IPS DF 19.7 (cell line): ENCODE measurements at places on chromosomes 6 and 20.

DNA sequence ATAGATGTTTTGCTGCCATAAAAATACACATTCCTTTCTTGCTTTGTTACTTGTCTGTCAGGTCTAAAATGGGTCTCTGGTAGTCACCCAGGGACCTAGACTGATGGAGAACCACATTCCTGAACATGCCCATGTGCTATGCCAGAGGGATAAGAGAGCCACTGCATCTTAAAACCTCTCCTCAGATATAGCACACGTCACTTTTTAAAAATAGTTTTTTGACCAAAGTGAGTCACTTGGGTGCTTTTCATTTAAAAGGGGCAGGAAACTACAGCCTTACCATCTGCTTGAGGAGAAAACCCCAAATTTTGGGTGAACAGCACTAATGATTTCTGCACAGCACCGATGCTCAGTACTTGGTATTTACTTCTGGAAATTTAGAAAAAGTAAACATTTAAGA is 197.8 kb downstream of the OGFRL1 start:
- DNase-seq, result no peak

DNA sequence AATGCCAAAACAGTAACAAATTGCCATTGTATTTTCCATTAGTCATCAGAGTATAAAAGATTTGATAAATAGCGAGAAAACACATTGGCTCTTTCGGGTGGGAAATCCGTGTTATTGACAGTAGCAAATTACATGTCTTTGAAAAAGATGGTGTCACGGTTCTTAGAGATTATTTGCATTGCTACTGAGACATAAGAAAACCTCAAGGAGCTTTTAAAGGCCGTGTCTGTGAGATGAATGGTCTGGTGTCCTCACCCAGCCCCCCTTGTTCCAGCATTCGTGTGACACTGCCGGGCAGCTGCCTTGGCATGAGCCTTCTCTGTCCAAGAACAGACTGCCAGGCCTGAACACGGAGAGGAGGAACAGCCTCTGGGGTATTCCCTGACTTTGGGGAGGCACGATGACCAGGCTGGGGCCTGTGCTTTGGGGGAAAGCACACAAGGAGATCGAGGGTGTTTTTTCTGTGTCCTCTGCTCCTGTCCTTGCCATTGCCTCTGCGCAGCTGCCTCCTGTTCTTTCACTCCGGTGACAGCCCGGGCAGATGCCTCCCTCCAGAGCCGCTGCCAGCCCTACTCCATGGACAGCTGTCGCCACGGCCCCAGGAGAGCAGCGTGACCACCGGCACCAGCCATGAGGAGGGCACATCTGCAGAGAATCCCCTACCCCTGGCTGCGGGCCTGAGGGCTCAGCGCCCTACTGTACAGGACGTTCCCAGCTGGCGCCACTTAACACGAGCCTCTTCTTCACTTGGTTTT is 167.7 kb upstream of the CDYL start:
- no peak for DNase-seq

- no peak for DNase-seq
Measured at GRCh38 chr6:125124049-125124669, 29.4 kb upstream of the TPD52L1 start.

DNA sequence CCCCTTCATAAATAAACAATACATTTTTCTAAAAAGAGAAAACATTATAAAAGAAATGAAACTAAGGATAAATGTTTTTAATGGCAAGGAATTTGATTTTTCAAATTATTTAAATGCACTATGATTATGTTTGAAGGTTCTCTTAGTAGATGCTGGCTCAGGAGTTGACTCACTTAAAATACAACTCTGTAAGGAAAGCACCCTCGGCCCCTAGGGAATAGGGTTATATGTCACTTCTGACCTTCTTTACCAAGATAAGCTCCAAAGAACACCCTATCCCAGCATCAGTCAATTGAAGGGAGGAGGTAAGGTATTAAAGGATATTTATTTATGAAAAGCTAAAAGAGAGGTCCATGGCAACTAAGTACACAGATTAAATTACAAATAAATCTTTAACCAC is 6.8 kb downstream of the SNAP91 start:
- no peak for DNase-seq

DNA sequence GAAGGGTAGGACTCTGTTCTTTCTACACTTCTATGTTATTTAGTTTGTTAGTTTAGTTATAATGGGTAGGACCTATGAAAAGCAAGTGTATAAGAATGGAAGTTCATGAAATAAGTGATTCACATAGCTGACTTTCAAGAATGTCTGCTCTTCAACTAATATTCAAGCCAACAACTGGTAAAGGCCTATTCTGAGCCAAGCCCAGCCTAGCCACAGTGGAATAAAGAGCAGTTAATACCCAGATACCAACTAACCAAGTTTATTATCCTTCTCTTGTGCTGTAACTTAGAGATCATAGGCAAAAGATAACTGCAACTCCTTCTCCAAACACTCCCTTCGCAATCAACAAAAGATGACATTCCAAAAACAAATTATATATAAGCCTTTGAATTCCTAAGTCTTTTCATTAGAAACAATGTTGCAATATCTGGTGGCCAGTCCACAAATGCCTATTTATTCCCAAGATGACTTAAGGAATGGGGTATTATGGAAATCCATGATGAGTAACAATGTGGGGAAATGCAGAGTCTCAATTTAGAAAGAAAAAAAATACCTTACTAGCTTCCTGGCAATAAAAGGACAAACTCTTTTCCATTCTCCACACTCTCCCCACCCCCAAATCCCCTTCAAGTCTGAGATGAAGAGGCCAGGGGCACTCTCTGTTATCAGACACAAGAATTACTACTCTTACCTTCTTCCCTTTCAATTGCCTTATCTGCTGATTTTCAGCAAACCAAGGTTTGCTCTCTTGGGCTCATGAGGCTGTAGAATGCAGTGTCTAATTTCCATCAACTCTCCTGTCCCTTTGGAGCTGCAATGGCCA is 27.4 kb downstream of the BTBD9 start:
- no peak for DNase-seq

GRCh38 chr6:136403110-136403980 is 113.7 kb upstream of the BCLAF1 start:
- no peak for DNase-seq

DNA sequence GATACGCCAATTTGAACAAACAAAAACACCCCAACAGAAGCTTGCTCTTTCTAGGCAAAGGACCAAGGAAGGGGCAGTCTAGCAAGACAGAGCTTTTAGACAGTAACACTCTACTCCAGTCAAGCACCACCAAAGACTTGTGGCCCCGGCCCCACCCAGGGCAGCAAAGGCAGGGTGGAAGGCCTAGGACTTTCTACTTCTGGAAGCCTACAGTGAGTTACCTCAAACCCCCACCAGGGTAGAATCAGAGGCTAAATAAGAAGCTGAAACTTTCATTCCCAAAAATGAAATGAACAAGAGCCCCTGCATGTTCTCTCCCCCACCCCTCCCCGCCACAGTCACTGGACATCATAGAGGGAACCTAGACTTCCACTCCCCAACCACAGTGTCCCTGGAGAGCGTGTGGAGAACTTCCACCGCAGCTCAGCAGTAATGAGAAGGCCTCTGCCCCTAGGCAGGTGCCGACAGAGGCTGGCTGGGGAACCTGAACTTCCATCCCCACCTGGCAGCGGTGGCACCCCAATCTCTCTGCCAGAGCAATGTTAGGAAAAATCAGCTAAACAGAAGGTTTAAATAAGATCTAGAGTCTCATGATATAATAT is 40.0 kb downstream of the KATNA1 start:
- DNase-seq, result no peak

DNA sequence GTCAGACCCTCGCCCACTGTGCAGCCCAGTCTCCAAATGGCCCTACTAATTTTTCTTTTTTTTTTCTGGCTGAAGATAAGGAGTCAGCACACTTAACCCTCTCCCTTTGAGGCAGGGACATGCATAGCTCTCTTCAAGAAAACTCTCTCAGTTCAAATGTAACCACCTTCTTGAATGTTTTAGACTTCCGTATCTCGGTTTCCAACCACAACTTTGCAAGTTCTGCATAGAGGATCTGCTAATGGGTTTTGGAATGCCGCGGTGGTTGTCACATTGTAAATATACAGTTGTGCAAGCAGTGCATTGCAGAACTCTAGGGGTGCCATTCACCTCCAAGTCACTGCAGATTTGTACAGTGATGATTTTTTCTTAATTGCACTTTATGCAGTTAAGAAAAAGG is 59.4 kb upstream of the SLC35B3 start:
- DNase-seq, result no peak
